ENCODE measurements at places on chromosomes 13 and 19.

GRCh38 chr13:32178763-32179162, 136.4 kb downstream of the ZAR1L start:
- no peak for DNase-seq

GRCh38 chr13:25218019-25218418, 45.9 kb upstream of the AMER2 start:
- DNase-seq = no peak

DNA sequence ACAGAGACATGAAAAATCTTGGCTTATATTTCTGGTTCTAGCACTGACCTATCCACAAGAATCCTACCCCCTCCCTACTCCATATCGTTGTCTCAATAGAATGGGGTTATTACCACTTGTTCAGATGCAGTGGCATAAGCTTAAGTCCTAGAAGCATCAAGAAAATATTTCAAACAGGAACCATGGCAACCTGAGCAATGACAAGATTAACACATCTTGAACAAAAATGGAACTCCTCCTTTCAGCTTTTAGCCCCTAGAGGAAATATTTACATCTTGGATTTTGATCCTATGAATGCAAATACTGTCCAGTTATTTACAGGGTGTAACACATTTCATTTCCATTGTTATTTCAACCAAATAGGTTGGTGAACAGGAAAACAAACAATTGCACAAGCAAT, 46.1 kb upstream of the TSC22D1 start:
- DNase-seq = no peak

- DNase-seq = no peak
Measured at GRCh38 chr19:47414469-47414868, 4.9 kb downstream of the MEIS3 start.

- DNase-seq = no peak
Measured at GRCh38 chr13:22461854-22462490, 718.8 kb upstream of the SGCG start.

DNA sequence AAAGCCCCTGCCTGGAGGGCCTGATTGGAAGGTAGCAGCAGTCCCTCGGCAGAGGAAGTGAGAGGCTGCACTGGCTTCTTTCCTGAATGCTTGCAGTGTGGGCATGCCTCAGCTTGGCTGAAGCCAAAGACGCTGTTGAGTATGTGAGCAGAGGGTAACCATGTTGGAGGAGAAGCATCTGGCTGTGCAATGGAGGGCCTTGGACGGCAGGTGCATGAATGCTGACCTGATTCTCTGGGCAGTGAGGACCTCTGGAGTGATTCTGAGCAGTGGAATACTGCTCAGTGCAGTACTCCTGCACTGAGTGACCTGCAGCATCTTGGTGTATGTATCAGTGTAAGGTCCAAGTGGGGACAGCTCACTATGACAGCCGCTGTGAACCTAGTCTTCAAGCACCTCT, 46.9 kb downstream of the SOX1 start:
- DNase-seq = no peak

- DNase-seq = no peak
Measured at GRCh38 chr13:112998521-112999280, 29.7 kb downstream of the MCF2L start.

- DNase-seq = no peak
Measured at GRCh38 chr13:25118378-25118905, 22.5 kb downstream of the PABPC3 start.

- no peak for DNase-seq
Measured at GRCh38 chr13:30615866-30616541, 1.7 kb upstream of the USPL1 start.

GRCh38 chr13:98301721-98302120, 124.7 kb upstream of the RNF113B start:
- no peak for DNase-seq

DNA sequence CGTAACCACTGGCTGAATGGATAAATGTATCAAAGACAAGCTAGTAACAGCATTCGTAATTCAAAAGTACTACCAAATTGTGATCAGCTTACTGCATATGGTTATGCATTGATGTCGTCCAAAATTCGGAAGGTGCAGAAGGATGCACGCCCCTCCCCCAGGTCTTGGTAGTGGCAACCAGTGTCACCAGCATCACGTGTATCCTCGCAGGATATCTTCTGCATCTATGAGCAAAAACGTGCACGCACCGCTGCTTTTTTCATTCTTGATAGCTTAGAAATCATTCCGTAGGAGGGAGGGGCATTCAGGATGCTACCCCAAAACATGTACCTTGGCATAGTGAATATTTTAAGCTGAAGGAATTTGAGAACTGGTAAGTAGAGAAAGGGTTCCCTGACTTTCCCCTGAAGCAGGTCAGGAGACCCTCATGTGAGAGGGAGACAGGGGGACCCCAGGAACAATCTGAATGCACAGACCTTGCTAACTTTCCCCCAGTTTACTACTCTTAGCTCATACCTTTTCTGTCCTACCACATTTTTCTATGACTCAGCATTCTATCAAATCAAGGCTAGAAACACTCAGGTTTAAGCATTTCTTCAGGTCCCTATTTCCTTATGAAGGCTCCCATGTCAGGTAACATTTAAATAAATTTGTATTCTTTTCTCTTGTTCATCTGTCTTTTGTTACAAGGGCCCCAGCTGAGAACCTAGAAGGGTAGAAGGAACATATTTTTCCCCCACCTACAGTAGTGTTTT, 61.2 kb upstream of the TM9SF2 start:
- DNase-seq = no peak

- DNase-seq = no peak
Measured at GRCh38 chr19:5907241-5907640, 2.6 kb downstream of the VMAC start.

- DNase-seq = no peak
Measured at GRCh38 chr13:54018485-54018884, 989.9 kb downstream of the OLFM4 start.

DNA sequence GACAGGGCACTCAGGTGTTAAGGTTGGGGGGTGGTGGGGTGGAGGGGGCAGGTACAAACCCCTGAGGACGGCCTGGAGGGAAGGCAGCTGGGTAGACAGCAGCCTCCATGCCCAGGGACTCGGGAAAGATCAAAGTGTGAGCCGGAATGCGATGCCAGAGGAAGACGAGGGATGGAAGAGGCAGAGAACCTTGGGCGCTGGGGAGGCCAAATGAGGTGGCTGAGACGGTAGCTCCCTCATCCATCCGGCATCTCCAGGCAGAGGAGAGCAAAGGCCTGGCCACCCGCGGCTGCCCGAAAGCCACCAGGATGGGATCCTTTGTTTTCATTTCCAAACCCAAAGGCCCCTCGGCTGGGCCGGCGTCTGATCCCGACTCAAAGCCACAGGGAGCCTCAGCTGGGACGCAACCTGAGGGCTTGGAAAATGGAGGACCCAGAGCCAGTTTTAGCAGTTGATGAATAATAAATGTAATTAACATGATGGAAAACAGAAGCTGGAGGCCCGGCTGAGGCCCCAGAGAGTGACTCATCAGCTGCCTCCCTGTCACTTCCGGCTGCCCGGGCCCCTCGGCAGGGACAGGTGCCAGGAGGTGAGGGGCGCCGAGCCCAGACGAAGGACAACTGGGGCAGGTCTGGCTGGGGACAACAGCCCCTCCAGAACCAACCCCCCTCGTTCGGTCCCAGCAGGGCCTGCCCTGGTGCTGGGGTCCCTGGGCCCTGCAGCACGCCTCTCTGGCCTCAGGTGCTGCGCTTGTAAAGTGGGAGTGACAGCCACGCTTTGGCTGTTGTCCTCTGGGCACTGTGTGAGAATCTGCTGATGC, 61.6 kb downstream of the CEBPG start:
- DNase-seq = no peak

DNA sequence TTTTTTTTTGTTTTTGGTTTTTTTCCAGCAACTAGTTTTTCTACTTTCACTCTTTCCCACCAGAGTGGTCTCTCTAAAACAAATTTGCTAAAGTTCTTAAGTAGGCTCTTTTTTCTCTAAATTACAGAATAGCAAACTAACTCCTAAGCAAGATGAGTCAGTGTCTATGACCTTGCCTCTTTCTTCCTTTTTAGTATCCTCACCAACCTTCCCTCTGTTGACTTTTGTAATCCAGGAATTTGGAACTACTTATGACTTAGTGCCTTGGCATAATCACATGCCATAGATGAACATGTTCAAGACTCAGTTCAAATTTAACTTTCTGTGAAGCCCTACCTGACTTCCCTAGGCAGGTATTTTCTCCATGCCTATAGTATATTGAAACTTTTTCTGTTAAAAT, 32.3 kb upstream of the AKAP11 start:
- DNase-seq = no peak

- no peak for DNase-seq
Measured at GRCh38 chr19:21922276-21922675, 86.3 kb upstream of the ZNF43 start.

DNA sequence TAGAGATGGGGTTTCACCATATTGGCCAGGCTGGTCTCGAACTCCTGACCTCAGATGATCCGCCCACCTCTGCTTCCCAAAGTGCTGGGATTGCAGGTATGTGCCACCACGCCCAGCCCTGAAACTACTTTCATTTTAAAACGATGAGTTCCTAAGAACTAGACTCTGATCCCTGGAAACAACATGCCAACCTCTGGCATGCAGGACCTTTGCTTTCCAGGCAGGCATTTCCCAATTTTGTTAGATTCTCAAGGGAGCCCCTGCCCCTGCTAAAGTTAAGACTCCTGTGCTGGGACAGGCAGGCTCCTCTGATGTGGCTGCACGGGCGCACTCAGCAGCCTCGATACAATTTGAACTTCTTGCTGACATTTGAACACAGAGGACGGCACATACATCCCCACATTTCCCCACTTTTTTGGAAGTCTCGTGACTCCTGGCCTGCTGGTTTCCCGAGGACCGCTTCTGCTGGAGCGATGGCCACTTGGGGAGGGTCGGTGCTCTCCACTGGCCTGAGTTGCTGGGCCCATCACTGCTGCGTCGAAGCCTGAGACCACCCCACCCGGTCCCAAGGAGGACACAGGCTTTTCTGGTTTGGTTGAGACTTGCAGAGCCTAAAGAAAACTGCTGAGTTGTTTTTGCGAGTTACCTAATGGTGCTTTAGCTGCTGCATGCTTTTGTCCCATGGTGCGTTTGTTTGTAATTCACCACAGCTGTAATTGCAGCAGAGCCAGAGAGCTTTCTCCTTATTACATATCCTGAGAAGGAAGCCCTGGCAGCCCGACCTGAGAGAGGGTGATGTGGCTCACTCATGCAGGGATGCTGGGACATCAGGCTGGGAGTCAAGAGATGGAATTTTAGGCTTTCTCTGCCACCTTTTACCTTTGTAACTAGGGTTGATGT, 8.2 kb downstream of the ATP11A start:
- no peak for DNase-seq

DNA sequence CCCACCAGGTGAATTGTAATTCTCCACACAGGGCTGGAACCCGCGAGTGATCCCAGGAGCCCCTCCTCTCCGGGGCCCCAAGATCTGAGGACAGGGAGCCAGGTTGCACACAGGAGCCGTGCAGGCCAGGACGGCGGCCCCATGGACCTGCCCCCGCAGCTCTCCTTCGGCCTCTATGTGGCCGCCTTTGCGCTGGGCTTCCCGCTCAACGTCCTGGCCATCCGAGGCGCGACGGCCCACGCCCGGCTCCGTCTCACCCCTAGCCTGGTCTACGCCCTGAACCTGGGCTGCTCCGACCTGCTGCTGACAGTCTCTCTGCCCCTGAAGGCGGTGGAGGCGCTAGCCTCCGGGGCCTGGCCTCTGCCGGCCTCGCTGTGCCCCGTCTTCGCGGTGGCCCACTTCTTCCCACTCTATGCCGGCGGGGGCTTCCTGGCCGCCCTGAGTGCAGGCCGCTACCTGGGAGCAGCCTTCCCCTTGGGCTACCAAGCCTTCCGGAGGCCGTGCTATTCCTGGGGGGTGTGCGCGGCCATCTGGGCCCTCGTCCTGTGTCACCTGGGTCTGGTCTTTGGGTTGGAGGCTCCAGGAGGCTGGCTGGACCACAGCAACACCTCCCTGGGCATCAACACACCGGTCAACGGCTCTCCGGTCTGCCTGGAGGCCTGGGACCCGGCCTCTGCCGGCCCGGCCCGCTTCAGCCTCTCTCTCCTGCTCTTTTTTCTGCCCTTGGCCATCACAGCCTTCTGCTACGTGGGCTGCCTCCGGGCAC, 3.9 kb downstream of the FFAR1 start:
- no peak for DNase-seq

DNA sequence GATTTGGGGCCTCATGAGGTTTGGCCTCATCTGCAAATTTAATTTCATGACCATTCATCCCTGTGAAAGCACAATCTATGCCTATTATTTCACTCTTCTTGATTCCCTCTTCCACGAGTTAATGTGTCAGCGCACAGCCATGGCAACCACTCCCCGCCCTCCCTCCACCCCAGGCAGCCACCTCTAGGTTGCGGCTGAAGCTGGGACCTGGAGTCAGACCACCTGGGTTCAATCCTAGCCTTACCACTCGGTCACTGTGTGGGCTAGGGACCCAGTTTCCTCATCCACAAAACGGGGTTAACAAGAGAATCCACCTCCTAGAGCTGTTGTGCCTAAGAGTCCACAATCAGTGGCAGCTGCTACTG, 9.8 kb downstream of the CHST8 start:
- DNase-seq = no peak

GRCh38 chr13:71979616-71980015, 112.6 kb upstream of the DACH1 start:
- no peak for DNase-seq

GRCh38 chr13:85508683-85509329, 290.4 kb downstream of the SLITRK6 start:
- no peak for DNase-seq

GRCh38 chr19:50189331-50189730, 14.1 kb upstream of the MYH14 start:
- no peak for DNase-seq
